ENCODE measurements at places on chromosomes 1 and 21.

GRCh38 chr1:67564193-67564592 lies 120.8 kb upstream of the GADD45A start:
- DNase-seq: no peak

GRCh38 chr1:41450747-41451285 lies 33.7 kb downstream of the EDN2 start:
- no peak for DNase-seq

DNA sequence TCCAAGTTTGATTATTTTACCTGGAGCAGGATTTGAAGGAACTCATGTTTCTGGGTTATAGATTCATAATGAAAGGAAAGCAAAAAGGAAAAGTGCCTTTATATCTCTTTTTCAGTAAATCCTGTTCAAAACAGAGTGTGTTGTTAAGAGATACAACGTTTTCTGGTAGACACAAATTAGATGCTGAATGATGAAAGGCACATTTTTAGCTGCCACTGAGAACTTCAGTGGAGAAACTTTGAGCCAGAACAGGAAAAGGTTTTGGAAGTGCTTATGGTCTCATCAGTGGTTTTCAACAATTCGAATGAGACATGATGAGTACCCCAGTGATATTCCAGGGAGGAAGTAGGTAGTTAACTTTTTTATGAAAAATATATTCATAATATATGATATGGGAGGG lies 338.0 kb upstream of the C1orf87 start:
- DNase-seq: no peak

- no peak for DNase-seq
These were observed 3.5 kb downstream of the SLC66A1 start for GRCh38 chr1:19315378-19316198.

GRCh38 chr1:64368344-64368743 lies 101.6 kb upstream of the CACHD1 start:
- DNase-seq: no peak

DNA sequence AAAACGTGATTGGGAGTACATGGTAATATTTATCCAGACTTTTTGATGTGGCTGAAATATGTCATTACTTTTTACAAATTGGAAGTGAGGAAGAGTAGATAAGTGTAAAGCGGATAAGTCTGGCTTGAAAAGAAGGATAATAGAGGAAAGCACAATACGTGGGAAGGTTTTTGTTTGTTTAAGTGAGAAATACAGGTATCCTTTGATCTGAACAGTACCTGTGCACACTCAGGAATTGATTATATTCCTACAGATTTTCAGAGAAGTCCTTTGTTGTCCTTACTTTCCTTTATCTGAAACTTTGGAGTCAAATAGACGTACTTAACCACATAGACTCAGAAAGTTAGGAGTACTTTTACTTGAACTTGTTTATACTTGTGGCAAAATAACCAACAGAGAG lies 20.2 kb downstream of the CCDC18 start:
- DNase-seq: no peak

DNA sequence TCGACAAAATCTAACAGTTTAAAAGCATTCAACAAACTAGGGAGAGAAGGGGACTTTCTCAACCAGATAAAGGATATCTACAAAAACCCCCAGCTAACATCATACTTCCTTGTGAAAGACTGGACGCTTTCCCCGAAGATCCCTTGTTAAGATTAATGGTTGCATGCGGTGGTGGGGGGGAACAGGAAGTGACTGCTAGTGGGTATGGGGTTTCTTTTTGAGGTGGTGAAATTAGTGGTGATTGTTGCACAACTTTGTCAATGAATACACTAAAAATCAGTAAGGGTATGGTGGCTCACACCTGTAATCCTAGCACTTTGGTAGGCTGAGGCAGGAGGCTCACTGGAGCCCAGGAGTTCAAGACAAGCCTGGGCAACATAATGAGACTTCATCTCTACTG lies 26.9 kb upstream of the EYA3 start:
- DNase-seq: no peak

GRCh38 chr1:228166170-228166936 lies 749 bp downstream of the IBA57 start:
- DNase-seq: no peak

DNA sequence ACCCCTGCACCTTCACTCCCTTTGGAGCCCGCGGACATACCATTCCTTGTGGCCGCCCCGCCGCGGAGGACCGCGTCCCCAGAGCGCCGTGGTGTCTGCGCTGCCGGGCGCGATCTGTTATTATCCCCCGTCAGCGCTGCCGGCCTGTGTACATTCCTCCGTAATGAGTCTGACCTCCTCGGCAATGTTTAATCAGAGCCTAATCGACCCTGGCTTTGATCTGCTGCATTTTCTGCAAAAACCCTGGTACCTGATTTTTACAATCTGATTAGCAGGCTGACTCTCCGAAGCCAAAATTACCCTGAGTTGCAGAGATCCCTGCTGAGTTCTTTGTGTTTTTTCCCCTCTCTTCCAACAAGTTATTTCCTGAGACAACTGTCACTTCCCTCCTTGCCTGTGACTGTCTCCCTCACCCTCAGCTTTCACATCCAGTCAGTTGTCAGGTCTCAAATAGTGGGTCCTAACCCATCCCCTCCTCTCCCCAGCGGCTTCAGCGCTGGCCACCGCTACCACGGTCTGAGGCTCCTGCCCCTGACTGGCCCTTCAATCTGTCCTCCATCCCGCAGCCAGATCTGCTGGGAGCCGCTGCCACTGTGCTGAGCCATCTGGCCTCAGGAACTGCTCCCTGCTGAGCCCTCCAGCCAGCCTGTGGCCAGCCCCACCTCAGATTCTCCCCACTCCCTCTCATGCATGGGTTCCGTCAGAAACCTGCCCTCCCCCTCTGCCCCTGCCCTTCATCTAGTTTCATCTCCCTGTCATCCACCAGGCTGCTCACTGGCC lies 53.5 kb downstream of the GLIS1 start:
- no peak for DNase-seq

- no peak for DNase-seq
These were observed 119.1 kb downstream of the PTPRU start for GRCh38 chr1:29355375-29355774.

- DNase-seq: no peak
These were observed 8.6 kb downstream of the MORN1 start for GRCh38 chr1:2382621-2383361.

GRCh38 chr1:86233403-86233802 lies 76.8 kb upstream of the COL24A1 start:
- no peak for DNase-seq

DNA sequence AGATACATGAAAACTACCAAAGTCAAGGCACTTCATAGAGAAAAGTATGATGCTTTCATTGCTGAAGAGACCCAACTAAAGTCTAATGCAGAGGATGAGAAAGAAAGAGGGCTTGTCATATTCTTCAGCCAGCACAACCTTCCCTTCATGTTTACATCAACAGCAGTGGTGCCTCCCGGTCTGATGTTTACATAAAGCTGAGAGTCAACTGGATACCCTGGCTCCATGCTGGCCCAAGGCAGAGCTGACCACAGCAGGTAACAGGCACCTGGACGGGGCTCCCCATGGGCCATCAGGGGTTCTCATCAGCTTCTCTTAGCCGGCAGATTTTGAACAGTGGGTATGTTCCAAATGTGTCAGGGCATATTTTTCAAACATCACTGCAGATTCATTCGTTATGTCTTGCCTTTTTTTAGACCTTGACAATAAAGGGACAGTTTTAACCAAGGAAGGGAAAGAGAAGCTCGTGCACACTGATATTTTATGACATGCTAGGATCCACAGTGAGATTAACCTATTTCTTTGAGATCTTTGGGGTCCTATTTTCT lies 117.1 kb downstream of the NRIP1 start:
- DNase-seq: no peak

DNA sequence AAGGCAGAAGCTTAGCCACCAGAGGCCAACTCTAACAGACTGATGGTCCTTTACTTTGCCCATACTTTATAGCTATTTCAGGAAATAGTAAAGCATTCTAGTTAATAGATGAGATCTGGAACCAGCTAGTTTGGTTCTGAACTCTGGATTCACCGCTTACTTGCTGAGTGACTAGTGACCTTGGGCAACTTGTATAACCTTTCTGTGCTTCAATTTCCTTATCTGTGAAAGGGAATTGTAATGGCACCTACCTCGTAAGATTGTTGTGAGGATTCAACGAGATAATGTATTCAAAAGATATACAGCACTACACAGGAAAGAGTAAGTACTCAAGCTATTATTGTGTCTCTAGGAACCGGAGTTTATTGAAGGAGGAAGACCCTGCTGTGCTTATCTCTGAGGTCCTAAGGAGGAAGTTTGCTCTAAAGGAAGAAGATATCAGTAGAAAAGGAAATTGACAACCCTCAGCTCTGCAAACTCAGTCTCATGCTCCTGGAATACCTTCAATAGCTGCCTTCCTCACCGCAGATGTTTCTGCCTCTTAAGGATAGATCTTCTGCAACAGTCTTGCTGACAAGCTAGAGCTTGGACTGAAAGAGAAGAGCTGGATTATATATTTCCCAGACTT lies 11.9 kb downstream of the MTFR1L start:
- no peak for DNase-seq

DNA sequence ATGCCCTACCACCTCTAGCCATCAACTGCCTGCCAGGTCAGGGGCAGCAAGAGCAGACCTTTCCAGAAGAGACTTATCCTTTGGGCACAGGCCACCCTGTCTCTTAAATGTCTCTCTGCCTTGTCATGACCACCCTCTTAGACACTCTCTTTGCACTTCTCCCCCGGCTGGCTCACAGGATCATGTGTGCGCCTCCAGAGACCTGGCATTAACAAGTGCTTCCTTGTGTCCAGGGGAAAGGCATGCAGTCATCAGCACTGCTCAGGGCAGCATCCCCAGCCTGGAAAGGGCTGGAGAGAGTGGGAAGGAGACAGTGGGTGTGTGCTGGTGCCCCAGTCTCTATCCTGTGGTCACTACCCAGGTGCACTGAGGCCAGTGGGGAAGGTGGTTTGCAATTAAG lies 85.2 kb upstream of the TLR5 start:
- no peak for DNase-seq

DNA sequence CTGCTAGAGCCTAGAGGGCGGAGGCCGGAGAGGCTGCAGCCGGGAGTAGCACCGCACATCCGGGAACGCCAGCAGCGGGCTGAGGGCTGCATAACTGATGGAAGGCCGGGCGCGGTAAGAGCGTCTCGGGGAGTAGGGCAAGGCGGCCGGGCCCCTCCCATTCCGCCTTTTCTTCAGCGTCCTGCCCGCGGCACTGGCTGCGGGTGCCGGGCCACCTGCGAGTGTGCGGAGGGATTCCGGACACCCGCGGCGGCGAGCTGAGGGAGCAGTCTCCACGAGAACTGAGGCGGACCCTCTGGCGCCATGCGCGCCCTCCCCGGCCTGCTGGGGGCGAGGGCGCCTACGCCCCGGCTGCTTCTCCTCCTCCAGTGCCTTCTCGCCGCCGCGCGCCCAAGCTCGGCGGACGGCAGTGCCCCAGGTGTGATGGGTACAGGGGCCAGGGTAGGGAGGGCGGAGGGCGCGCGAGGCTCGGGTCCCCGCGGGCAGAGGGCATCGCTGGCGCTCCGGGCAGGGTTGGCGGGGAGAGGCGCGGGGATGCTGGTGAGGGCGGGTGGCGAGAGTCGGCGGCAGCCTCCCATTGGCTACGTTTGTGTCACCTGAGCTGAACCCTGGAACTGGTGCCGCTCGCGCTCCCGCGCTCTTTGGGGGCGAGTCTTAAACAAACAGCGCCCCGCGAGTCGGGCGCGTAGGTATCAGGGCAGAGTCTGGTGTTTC lies 334.4 kb downstream of the SRGAP2C start:
- DNase-seq: no peak

DNA sequence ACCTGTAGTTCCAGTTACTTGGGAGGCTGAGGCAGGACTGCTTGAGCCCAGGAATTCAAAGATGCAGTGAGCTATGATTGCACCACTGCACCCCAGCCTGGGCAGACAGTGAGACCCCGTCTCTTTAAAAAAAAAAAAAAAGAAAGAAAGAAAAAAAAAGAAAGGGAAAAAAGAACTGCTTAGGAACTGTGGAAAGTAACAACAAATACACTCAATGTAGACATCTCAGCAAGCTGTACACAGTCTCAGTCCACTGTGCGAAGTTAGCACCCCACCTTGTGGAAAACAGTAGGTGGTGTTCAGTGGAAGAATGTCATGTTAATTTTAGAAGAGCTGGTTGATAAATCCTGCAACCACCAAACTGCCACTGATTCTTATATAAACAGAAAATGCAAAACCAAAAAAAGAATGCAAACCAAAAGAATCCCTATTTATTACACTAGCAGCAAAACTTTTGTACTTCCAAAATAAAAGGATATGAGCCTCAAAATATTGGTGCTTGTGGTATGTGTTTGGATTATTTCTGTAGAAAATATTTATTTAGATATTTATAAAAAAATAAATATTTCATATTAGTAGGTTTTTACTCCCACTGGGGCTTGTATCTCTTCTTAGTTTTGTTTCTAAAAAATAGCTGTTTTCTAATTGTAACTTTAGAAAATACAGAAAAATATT lies 31.1 kb downstream of the ALG14 start:
- no peak for DNase-seq

- DNase-seq: no peak
These were observed 7.1 kb upstream of the UBXN10 start for GRCh38 chr1:20178634-20179370.

DNA sequence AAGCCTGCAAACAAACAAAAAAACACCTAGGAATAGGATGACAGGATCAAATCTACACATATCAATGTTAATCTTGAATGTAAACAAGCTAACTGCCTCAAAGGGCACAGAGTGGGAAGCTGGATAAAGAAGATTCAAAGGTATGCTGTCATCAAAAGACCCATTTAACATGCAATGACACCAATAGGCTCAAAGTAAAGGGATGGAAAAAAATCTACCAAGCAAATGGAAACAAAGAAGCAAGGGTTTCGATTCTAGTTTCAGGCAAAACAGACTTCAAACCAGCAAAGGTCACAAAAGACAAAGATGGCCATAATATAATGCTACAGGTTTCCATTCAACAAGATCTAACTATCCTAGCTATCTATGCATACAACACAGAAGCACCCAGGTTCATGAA lies 16.2 kb upstream of the OR2T10 start:
- DNase-seq: no peak

GRCh38 chr1:11330411-11330810 lies 57.4 kb downstream of the UBIAD1 start:
- DNase-seq: no peak

DNA sequence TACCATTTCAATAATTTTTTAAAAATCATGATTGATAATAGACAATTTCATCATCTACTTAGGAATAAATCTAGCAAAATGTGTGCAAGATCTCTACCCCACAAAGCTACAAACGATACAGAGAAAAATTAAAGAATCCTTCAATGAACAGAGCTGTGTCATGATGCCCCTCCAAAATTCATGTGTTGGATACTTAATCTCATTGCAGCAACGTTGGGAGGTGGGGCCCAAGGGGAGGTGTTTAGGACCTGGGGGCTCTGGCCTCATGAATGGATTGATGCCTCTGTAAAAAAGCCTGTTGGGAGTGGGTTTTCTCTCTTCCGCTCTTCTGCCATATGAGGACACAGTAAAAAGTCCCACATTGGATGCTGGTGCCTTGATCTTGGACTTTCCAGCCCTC lies 54.9 kb downstream of the PRSS38 start:
- DNase-seq: no peak

DNA sequence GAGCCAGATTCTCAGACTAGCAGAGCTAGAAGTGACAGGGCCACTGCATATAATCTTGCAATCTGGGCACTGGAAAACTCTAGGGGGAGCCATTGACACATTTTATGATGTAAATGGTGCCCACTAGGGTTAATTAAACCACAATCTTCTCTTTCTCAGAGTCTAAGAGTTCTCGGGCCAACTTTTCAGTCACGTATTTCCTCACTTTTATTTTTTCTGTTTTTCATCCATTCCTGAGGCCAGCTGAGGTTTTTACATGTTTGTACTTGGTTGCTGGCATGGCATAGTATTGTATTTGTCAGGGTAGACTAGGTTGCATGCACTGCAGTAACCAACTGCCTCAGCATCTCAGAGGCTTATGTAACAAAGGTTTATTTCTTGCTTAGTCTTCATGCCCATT lies 138.2 kb downstream of the ZNF326 start:
- no peak for DNase-seq
